Activated CD8-positive, alpha-beta memory T cell treated with anti-CD3 and anti-CD28 coated beads, Interleukin-2, amount 10 ng/mL, durations not matched to agents 7 days and 5 days (primary cell): ENCODE measurements at places on chromosomes 1 and 21. TPM values are rescaled to one million over a fixed set of nuclear protein-coding genes. Genes with fewer than 3 reads are reported as not detected.

MTOR gene
- 52.0 TPM for total RNA-seq

DPYD gene
- total RNA-seq: 31.4 TPM

EPS15 gene
- 71.6 TPM for total RNA-seq

SPATA46 gene
- not detected for total RNA-seq

CELA2A gene
- not detected for total RNA-seq

SHISAL2A gene
- total RNA-seq: 5.7 TPM

EXOSC10 gene
- 104 TPM for total RNA-seq

CFAP45 gene
- 1.3 TPM for total RNA-seq

CR1L gene
- not detected for total RNA-seq

CRYAA gene
- not detected for total RNA-seq

PIP5K1A gene
- total RNA-seq: 55.2 TPM

HES4 gene
- total RNA-seq: 1.6 TPM

USP24 gene
- 42.3 TPM for total RNA-seq
